ENCODE measurements at places on chromosomes 3 and 15.

GRCh38 chr15:73597036-73597638 is 36.1 kb downstream of the NPTN start:
- DNase-seq = no peak

DNA sequence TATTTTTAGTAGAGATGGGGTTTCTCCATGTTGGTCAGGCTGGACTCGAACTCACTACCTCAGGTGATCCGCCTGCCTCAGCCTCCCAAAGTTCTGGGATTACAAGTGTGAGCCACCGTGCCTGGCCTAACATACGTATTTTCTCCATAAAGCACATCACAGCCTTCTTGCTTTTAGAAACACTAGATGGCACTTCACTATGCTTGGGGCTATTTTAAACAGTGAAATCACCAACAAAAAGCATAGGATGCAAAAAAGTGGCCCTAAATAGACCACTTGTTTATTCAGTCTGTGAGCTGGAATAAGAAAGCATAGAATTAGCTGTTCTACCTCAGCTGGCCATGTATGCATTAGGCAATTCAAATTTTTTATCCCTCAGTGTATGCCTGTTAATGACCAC is 46.0 kb downstream of the PRICKLE2 start:
- no peak for DNase-seq

- no peak for DNase-seq
These were observed 58.3 kb downstream of the HMG20A start for GRCh38 chr15:77479015-77479414.

DNA sequence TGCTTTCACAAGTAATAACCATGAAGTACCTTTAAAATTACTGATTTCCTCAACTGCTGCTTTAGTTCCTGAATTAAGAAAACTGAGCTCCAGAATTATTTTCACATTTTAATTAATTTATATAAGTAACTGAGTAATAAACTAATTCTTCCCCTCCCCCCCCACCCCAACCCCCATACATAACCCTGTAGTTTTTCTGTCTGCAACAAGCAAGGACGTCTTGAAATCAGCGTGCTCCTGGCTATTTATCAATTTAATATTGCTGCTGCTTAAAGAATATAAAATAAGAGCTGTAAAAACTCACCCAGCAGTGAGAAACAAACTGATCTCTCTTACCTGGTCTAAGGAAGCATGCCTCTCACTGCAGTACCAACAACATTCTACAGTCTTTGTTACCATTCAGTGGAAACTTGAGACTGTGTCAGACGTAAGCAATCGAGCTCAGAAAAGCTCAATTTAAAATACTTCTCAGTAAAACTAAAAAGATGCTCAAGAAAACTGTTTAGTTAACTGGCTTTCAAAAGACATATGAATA is 121.0 kb downstream of the TFDP2 start:
- no peak for DNase-seq

DNA sequence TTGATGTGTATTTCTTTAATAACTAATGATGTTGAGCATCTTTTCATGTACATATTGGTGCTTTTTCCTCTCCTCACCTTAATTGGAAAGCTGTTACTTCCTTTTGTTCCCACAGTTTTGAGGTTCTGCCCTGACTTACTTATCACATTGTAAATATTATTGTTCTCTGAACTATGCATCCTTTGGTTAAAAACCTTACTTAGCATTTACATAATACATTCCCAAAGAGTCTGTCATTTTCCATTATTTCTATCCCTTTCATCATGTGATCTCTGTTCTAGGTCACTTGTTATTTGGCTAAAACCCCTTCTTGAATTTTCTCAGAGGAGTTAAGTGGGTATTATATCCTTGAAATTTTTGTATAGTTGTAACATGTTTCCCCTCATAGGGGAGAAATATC is 33.0 kb downstream of the SLC12A6 start:
- DNase-seq = no peak

DNA sequence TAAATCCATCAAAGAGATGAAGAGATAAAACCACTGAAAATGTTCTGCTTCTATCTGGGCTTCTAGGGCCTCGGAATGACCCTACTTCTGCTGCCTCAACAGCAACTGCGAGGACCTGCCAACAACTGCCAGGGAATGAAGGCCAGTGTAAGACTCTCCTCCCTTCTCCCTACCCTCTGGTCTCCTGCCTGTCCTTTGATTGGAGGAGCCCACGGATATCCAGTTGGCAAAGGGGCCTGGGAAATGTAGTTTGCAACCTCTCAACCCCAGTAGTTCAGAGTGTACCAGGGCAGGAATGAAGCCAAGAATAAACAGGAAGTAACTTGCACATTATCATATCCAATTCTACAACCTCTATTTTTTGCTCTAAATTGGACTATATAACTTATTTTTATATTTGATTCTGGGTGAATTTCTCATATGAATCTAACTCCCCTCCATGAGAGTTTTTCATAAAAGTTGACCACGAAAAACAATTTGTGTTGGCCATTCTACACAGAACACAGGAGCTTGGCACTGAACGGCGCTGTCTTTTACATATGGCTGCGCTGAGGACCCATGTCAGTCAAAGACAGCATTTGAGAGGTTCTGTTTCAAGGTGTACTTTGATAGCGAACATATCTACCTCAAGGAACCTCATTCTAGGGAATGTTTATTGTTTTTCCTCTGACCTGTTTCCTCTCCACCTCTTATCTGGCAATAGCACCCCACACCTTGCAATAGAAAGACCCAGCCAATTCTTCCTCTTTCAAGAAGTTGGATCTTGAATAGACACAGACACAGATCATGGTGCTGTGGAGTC is 91.1 kb upstream of the RNF7 start:
- DNase-seq = no peak

- DNase-seq = peak; percentile 43
These were observed 67.8 kb downstream of the FMN1 start for GRCh38 chr15:33126559-33127290.

DNA sequence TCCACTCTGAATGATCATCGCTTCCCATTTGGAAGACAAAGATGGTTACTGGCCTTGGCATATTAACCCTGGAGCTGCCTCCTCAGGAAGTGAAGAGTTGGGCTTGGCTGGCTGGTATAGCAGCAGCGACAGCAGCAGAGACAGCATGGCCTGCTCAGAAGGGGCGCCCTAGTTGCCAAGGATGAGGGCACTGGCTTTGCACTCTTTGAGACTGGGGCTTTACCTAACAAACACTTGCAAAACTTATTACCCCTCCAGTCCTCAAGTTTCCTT is 68.5 kb upstream of the RBP1 start:
- no peak for DNase-seq

DNA sequence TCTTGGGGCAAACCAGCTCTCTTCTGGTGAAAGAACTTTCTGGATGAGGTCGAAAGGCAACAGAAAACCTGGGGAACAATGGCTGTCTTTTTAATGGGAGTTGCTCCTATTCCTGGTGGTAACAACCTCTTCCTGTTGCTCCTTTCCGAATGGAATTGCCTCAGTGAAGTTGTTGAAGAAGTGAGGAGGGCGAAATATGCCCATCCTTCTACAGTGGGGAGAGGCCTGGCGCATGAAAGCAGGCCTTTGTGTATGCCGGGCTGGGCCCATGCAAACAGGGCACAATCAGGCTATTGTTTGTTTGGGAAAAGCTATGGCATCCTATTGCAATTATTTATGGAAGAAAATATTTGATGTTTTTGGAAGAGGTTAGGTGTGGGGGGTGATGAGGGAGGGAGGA is 166.9 kb downstream of the IGF1R start:
- DNase-seq = no peak

- DNase-seq = no peak
These were observed 55.3 kb downstream of the GTF2E1 start for GRCh38 chr3:120797857-120798256.

DNA sequence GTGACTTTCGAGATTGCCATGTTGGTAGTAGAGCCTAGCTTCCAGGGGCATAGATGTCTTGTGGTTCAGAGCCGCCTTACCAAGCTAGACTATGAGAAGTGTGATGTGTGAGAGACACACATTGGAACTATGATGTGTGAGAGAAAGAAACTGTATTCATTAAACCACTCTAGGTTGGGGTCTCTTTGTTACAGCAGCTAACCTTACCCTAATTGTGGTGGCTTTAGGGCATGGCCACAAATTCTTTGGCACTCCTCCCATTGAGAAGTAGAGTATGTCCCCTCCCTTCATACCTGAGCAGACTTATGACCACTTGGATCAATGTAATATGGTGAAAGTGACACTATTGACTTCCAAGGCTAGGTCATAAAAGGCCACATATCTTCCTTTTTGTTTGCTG is 35.3 kb upstream of the CDV3 start:
- no peak for DNase-seq

DNA sequence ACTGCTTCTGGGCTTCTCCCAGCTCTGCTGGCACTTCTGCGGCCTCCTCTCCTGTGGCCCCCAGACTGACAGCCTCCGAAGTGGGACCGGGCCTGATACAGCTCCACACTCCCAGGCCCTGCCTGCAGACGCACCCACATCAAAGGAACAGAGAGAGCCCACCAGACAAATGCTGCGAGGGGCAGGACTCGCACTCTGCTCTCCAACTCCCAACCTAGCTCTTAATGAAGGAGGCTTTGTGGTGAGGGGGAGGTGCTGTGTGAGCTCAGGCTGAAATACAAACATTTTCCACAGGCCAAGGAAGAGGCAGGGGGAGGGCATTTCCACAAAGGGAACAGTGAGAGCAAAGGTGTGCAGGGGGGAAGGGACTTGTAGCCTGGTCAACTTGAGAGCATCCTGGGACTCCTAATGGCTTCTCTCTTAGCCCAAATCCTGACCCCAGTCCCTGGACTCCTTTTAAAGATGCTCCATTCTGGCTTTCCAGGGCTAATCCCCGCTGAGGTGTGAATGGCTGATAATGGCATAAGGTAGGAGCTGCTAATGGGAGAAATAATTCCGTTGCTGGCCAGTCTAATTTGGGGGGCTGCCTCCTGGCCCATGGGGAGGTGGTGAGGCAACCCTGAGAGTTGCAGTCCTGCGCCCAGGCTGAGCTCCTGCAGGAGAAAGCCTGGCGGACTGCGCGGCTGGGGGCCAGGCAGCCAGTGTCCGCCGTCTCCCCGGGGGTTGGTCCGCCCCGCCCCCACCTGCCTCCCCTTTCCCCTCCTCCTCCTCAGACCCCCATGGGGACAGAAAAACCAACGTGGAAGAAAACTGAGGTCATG is 9.6 kb downstream of the LINGO1 start:
- no peak for DNase-seq

DNA sequence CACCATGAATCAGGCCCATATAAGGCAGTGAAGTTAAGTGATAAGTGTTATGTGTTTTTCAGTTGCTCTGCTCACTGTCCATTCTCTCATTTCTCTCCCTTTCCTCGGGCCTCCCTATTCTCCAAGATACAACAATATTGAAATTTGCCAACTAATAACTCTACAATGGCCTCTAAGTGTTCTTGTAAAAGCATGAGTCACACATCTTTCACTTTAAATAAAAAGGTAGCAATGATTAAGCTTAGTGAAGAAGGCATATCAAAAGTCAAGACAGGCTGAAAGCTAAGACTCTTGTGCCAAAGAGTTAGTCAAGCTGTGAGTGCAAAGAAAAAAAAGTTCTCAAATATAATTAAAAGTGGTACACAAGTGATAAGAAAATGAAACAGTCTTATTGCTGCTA is 675.4 kb downstream of the OTOL1 start:
- no peak for DNase-seq

- DNase-seq = no peak
These were observed 6.8 kb upstream of the RTP2 start for GRCh38 chr3:187709155-187709554.
